Stimulated activated CD4-positive, alpha-beta T cell treated with anti-CD3 and anti-CD28 coated beads, TNF-alpha, amount 100 ng/mL, for 48 hours (primary cell): ENCODE measurements at places on chromosomes 2 and 18.

DNA sequence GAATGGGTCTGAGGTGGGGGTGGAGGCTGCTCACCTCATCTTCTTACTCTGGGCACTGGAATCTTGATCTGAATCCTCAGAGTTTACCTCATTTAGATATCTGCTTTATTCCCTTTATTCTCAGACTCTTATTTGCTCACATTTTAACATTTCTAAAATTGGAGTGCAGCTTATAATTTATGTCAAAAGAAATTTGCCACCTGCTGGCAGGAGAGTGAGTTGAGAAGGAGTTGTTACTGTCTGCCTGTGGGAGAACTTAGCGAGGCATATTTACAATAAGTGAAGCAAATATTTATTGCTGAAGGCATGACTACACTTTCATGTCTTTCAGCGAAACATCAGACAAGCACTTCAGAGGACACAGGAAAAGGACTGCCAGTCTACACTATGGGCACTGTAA lies 16.4 kb upstream of the KIAA2012 start:
- DNase-seq, result no peak

DNA sequence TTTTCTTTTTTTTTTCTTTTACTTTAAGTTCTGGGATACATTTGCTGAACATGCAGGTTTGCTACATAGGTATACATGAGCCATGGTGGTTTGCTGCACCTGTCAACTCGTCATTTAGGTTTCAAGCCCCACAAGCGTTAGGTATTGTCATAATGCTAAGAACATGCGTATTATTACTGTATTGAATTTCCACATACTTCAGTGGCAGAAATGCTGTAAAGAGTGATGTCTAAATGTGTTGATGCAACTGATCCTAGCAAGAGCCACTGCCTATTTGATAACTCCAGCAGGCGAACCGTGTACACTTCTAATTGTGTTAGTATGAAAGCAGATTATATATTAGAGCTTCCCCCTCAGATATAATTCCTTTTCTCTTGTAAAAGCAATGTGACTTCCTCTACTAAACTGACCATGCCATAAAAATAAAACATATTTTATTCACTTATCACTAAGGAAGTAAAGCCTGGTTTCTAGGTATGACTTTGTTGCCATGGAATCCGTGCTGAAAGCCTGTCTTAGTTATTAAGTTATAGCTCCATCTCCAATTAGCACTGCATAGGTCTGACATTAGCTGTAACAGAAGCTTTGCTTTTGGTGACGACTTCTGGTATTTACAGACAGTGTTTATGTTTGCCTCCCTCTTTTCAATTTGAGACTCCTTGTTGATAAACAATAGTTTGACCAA lies 280.0 kb downstream of the GALR1 start:
- DNase-seq, result no peak

DNA sequence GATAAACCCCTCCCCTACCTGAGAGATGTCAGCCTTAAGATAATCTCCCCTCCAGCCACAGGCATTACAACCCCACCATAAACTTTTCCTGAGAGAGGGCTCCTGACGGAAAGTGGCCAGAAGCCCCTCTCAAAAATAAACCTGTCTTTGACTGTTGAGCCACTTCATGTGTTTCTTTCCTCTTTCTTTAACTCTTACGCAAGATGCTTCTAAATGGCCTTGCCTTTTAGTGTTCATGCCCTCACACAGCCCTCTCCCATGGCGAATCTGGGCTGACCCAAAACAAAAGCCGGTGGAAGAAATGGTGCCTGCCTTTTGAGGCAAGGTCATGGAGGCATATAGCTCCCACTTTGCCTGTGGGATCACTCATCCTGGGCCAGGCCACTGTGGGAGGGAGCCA lies 54.4 kb downstream of the NAPG start:
- no peak for DNase-seq

DNA sequence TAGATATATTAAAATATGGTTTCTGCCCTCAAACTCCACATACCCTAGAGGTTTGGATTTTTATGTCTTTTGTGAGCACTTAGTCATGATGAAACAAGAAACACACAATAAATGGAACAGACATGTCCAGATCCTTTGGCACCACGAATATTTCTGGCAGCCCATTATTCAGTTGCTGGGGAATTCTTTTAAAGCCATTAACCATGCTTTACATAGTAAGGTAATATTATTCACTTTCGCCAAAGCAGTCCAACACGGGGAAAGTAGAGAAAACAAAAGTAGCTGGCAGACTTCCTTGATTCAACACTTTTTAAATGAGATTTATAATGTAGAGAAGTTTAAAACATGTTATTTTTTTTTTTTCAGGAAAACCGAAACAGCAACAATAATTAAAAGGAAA lies 235.4 kb downstream of the PIEZO2 start:
- no peak for DNase-seq

DNA sequence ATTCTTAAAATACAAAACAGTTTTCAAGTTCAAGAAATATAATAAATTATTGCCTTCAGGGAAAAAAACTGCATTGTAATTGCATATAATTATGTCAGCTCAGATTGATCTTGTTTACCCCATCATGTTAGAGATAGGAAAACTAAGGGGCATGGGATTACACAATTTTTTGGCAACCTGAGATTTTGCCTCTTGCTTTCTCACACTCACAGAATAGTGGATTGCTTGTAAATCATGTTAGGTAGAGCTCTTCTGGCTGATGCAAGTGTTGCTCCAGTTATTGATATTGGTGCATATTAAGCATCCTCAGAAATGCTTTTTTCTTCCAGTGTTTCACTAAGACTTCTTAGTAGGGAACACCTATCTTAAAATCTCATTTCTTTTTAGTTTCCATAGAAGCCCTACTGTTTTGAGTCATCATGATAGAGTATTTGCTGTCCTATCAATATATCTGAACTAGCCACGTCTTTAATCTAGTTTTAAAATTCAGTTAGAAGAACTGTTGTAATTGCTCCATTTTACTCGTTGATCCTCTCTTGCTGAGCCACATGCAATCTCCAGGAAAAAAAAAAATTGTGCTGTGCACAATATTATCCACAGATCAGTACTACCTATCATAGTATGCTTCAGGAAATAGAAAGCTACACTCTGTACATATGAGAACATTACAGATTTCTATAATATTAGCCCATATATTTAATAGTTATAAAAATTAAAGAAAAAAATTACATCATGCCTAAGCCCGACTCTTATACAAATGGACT lies 393.1 kb downstream of the LRP1B start:
- no peak for DNase-seq

- DNase-seq, result no peak
Observed at GRCh38 chr2:191038241-191038725, 24.3 kb upstream of the STAT1 start.
